Renal pelvis (tissue), 12 donors: ENCODE measurements at places on chromosomes 11 and 22. TPM values are rescaled to one million over a fixed set of nuclear protein-coding genes. Genes with fewer than 3 reads are reported as not detected.

The TMEM191C gene
- polyA plus RNA-seq = 2.3 TPM

DNA sequence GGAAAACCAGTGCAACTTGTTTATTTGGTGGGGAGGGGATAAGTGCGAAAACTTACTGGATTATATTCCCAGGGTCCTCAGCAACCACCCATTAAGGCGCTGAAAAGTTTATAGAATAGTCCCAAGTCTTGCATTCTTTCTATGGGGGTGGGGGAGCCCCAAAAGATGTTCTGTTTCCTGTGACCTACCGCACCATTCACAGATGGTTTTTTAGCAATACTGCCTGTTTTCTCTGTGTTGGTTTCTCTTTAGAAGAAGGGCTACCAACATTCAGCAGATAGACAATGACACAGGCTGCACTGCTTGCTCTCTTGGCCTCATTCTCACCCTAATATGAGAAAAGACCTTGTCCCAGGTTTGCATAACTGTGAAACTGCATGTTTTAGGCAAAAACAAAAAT is 86.5 kb downstream of the FAM76B start:
- DNase-seq = no peak

The RAB36 gene
- polyA plus RNA-seq = 20.2 TPM

The PRG2 gene
- 1.5 TPM for polyA plus RNA-seq

DNA sequence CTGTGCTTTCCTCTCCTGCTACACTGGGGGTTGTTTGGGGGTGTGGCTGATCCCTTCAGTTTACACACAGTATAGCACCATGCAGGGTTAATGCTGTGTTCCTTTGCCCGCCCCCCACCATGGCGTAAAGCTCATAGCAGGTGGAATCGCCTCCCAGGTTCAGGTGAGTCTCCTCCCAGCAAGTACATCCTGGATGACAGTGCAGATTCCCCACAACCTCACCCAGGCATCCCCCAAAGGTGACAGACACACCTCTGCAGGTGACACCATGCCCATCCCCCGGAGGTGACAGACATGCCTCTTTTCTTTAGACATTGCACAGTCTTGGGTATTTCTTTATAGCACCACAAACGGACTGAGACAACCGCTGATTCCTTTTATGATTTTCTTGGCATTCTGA is 343.7 kb downstream of the BRD1 start:
- no peak for DNase-seq

The KDELR3 gene
- 10.1 TPM for polyA plus RNA-seq

DNA sequence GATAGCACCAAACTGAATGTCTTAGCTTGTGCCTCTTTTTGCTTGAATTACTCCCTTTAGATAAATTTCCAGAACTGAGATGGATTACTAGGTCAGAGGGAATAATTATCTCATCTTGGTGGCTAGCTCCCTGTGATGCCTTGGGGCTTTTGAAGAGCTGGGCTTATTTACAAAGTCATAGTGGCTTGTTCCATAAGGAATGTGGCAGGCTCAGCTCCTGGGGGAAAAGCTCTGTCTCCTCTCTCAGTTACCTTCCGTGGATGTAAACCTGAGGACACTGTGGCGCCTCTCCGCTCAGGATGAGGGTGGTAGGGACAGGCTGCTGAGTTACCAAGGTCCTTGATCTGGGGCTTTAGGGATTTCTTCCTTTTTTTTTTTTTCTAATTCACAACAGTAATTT is 121.7 kb downstream of the PARVA start:
- no peak for DNase-seq

The RFPL2 gene
- 0.73 TPM for polyA plus RNA-seq

The GLYATL1B gene
- polyA plus RNA-seq = 0.10 TPM

DNA sequence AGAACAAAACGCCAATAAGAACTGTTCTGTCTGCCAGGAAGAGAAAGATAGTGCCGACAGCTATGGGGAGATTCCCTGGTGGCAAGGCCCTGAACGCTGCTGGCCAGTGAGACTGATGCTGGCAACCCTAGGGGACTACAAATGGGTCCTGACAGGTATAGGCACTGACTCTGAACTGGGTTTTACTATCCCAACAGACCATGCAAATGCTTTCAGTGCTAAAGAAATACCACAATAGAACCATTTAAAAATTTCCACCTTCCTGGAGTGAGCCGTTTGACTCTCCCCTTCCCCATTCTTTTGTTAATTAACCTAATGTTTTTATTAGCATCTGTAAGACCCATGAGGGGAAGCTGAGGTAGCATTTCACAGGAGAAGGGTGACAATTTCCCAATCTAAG is 25.7 kb downstream of the USP28 start:
- DNase-seq = no peak

The LSP1 gene
- polyA plus RNA-seq = 4.8 TPM

The ANGPTL5 gene
- polyA plus RNA-seq = not detected

The ZP1 gene
- polyA plus RNA-seq = 0.11 TPM

The DAGLA gene
- 4.5 TPM for polyA plus RNA-seq

- no peak for DNase-seq
These were observed 1.2 kb upstream of the MICALL1 start for GRCh38 chr22:37904572-37905533.

GRCh38 chr22:42388130-42388797 is 43.9 kb downstream of the NFAM1 start:
- no peak for DNase-seq

- no peak for DNase-seq
These were observed 90.4 kb downstream of the TTC28 start for GRCh38 chr22:28589102-28589750.
